ENCODE measurements at places on chromosomes 5 and 9.

- DNase-seq: no peak
These were observed 2216.6 kb upstream of the WWC1 start for GRCh38 chr5:166074582-166075481.

DNA sequence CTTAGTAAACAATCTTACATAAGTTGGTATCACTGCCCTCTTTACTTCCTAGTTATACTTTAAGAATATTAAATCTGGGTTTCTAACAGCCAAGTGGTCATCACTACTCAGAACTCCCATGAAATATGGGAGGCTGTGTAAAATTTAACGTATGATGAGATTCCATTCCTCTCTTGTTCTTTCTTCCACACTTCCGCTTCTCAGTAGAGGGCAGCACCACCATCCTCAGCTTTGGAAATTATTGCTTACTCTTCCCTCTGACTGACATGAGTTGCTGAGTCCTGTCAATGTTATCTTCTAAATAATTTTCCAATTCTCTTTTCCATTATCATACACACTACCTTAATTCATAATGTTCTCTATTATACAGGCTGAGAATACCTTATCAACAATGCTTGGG lies 194.0 kb downstream of the RFX3 start:
- no peak for DNase-seq

GRCh38 chr5:25993701-25994100 lies 1044.7 kb downstream of the CDH9 start:
- DNase-seq: no peak

DNA sequence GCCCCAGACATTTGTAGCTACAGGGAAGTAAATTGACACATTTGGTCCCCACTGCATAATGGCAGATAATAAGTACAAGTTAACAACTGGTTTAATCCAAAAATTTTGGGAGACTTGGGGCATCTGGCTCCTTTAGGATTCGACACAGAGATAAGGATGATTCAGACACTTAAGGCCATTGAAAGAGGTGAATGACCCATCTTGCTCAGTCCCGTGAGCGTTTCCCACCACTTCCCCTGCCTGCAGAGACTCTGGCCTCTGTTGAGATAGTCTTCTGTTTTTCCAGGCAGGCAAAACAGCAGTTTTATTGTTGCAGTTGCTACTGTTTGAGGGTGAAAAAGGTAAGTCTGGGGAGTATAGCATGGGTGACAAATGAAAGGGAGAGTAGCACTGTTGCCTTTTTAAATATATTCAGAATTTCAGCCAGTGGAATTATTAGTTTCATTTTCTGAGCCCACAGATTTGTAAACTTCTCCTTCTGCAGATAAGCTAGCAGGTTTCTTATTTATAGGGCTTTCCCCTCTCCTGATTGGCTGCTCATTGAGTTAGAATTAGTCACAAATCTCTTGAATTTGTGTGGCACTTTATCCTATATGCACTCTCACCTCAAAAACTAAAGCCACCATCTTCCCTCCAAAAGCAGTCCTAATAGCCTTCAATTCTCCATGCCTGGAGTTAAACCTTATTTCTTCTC lies 19.3 kb downstream of the ACO1 start:
- DNase-seq: no peak

- no peak for DNase-seq
These were observed 23.5 kb downstream of the GKAP1 start for GRCh38 chr9:83794051-83794450.

- DNase-seq: no peak
These were observed 3.2 kb downstream of the LHX6 start for GRCh38 chr9:122225312-122226141.

DNA sequence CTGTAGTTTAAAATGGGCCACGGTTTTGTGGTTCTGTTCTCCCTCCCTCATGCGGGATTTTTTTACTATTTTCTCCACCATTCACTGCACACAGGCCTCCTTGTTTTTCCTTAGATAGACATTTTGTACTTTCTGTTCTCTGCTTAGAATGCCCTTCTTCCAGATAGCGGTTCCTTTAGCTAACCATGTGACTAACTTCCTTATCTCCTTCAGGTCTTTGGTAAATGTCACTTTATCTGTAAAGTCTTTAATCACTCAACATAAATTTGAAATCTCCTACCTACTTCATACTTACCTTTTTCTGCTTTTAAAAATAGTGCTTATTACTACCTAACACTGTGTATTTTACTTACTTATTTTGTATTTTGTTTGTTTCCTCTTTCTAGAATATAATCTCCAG lies 15.0 kb downstream of the FER start:
- DNase-seq: no peak

- DNase-seq: no peak
These were observed 342.4 kb downstream of the RASEF start for GRCh38 chr9:82720515-82720914.

DNA sequence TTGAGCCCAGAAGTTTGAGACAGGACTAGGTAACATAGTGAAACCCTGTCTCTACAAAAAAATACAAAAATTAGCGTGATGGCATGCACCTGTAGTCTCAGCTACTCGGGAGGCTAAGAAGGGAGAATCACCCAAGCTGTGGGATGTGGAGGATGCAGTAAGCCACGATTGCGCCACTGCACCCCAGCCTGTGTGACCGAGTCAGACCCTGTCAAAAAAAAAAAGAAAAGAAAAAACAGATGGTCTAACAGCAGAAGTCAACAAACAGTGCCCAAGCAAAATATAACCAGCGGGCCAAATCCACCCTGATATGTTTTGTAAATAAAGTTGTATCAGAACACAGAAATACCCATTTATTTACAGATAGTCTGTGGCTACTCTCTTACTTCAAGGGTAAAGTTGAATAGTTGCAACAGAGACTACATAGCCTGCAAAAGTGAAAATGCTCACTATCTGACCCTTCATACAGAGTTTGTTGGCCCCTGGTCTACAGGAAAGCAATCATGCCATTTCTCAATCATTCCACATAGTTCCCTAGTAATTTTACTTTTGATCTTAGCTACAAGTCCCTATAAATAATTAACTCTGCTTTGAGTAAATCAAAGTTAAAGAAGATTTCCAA lies 383.7 kb downstream of the TLE1 start:
- no peak for DNase-seq

DNA sequence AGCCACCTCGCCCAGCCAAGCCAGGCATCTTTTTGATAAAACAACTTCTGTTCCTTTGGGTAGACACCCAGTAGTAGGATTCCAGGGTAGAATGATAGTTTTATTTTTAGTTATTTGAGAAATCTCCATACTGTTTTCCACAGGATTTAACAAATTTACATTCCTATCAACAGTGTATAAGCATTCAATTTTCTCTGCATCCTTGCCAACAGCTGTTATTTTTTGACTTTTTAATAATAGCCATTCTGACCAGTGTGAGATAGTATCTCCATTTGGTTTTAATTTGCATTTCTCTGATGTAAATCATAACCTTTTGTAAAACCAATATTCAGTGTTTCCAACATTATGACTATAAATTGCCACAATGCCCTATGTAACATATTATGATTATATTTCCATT lies 28.2 kb upstream of the CCNB1 start:
- DNase-seq: no peak

DNA sequence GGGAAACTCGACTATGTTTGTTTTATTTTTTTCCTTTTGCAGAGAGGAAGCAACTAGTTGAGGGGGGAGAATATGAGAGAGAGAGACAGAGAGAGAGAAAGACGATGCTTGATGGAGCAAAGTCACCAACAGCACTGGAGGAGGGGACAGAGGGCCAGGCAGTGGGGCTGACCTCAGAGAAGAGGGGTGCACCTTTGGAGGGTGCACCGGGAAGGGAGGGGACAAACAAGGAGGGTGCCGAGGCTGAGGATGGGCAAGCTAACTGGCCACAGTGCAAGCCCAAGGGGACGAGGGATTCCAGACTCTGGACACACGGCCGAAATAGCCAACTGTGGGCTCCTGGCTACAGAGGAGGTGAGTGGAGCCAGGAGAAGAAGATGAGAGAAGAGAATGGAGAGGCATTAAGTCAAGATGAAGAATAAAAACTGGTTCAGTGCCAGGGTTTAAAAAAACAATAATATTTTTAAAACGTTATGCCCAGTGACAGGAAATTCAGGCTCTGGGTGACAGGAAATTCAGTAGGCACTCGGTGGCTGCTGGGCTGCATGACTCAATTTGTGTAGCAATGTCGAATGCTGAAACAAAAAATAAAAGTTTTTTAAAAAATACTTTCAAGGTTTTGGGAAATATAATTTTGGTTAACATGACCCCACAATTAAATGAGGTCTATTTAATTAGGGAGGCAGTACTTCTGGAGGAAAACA lies 13.3 kb upstream of the GLRX start:
- peak; percentile 32 for DNase-seq

DNA sequence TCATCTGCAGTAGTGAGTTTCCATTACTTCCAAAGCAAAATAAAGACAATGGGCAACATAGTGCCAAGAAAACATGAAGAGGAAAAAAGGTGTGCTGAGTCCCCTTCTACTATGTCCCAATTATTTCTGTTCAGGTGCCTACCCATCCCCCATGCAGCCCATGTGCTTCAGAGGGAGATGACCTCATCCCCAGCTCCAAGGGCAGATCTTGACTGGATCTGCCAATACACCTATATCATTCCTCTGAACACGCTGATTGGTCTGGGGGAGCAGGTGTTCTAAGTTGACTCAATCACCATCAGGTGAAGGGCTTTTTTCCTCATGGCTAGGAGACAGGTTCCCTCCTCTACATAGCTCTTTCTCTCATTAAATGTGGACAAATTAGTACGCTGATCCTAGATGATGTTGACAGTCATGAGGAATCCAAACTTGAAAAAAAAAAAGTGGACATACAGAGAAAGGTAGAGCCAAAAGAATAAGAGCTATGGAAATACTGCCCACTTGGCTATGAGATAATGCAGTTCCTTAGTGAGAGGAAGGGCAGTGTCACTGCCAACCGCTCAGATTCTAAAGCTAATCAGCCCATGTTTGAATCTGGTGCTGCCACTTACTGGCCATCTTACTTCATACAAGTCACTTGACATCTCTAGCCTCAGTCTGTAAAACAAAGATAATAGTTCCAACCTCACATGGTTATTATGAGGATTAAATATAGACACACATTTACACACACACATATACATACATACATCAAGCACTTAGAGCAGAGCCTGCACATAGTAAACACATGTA lies 23.1 kb downstream of the PRELID2 start:
- no peak for DNase-seq

- no peak for DNase-seq
These were observed 4.5 kb upstream of the GPR21 start for GRCh38 chr9:123028973-123029372.

DNA sequence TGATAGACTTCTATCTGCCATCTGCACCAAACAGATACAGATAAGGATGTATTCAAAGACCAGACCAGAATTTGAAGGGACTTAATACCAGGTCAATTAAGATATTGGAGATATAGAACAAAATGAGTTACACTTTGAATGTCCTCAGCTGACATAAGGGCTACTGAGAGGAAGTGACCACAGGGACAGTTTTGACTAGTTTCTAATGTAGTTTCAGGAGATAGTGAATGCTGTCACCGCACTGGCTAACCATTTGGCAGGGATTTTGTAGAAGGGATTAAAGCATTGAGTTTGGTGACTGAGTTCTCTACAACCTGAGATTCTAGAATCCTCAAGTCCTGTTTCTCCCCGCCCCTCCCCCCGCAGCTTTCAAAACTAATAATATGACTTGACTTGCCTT lies 22.7 kb downstream of the CCNH start:
- no peak for DNase-seq

GRCh38 chr5:131357739-131358561 lies 94.1 kb downstream of the CDC42SE2 start:
- no peak for DNase-seq

DNA sequence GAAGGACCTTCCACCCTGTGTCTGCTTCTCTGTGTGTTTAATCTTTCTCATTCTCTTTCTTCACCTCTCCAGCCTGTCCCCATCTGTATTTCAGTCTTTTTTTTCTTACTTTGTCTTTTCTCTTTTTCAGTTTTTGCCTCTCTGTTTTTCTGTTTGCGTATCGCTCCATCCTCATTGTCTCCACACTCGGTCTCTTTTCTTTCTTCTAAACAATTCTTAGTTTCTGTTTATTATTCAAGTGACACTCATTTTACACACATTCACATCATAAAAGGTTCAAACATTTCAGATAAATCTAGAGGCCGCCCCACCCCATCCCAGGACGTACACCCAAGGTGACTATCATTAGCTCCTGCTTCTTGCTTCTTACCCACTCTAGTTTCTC lies 9.8 kb downstream of the LHX2 start:
- DNase-seq: no peak

- no peak for DNase-seq
These were observed at the start of gene PCDHGC5 for GRCh38 chr5:141488591-141489561. PCDHGC5 (plus strand) TSS chr5:141489081; CDS start chr5:141489241, 160 bp downstream.

DNA sequence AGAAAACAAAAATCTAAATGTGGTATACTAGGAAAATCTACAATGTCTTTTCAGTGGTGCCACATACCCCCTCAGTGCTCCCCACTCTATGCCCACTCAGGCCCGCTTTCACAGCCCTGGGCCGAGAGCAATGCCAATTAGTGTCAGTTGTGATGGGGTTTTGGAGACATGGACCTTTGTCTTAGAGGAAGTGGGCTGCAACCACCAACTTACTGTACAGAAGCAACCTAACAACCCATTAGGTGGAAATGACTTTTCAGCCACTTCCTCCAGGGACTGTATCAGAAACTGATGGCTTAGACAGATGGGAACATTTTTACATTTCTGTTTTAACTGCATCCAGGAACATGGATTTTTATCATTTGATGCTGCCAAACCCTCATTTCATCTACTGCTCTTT lies 268.0 kb downstream of the BNC2 start:
- DNase-seq: no peak

- DNase-seq: no peak
These were observed 1.3 kb downstream of the VCP start for GRCh38 chr9:35070823-35071813.

DNA sequence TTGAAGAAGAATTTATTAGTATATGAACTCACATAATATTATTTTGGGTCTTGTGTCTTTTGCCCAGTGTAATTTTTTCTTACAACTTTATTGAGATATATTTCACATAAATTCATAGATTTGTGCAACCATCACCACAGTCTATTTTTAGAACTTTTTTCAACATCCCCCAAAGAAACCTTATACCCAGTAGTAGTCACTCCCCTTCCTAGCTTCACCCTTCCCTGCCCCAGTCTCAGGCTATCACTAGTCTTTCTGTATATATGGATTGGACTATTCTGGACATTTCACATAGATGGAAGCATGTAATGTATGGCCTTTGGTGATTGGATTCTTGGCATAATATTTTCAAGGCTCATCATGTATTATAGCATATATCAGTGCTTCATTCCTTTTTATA lies 67.8 kb downstream of the MAN2A1 start:
- DNase-seq: no peak

GRCh38 chr9:113205861-113206260 lies 15.2 kb downstream of the FKBP15 start:
- DNase-seq: no peak

DNA sequence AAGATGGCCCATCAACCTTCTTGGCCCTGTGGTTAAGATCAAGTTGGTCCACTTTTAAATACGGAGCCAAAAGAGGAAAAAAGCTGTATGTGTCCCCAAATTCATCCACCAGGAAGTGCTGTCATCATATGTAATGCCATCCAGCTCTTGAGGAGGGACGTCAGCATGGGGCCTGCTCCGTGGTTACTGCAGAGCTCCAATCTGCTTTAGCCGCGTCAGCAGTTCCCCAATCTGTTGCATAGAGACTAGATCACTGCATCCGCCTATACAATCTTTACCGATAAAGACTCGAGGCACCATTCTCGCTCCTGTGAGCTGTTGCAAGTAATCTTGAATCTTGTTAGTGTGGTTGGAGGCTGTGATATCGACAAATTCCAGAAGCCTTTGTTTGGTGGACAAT lies 65.7 kb downstream of the GABRA6 start:
- no peak for DNase-seq
